ENCODE measurements at places on chromosomes 16 and 17.

GRCh38 chr16:83713597-83713996 is 94.2 kb upstream of the HSBP1 start:
- DNase-seq: no peak

GRCh38 chr17:63041251-63041650 is 75.2 kb downstream of the TANC2 start:
- no peak for DNase-seq

DNA sequence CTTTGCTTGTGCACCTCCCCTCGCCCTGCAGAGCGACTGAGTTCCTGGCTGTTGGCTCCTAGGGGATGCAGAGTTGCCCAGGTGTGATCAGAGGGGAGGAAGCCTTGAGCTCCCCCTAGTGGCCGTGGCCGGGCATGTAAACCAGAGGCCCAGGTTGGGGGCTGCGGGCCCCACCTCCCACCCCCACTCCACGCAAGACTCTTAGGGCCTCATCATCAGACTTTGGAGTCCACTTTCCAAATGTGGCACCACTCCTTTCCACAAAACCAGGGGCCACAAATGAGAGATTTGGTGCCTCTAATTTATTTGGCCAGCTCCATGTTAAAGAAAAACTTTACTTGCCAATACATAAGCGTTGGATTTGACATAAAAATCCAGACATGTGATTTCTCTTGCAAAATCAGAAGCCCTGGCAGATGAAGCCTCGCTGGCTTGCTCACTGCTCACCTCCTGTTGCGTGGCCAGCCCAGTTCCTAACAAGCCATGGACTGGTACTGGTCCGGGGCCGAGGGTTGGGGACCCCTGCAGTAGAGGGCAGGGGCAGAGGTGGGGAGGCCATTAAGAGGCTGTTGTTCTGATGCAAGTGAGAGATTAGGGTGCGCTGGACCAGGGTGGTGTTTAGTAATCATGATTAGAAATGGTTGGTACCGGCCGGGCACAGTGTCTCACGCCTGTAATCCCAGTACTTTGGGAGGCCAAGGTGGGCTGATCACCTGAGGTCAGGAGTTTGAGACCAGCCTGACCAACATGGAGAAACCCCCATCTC is 28.7 kb upstream of the GAS7 start:
- peak; percentile 48 for DNase-seq

GRCh38 chr17:72502371-72503341 is 381.8 kb downstream of the SOX9 start:
- DNase-seq: no peak

- no peak for DNase-seq
These were observed 9.7 kb upstream of the KIF18B start for GRCh38 chr17:44956998-44957981.

- no peak for DNase-seq
These were observed 18.8 kb downstream of the CLUH start for GRCh38 chr17:2692781-2693135.

GRCh38 chr16:64481497-64481896 is 640.4 kb downstream of the CDH11 start:
- DNase-seq: no peak

DNA sequence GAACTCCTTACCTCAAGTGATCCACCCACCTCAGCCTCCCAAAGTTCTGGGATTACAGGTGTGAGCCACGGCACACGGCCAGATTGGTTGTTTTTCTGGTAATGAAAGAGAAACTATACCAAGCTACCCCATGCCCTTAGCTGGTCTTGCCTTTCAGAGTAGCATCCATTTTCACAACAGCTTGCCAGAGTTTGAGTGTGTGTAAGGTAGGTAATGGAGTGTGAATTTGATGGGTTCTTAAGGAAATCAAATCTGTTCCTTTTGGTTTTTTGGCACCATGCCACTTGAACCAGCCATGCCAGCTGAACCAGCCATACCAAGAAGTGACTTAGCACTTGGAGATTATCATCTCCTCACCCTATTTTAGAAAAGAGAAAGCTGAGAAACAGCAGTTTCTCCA is 5.1 kb downstream of the CALCOCO2 start:
- no peak for DNase-seq
